Fibroblast of skin of scalp (primary cell): ENCODE measurements at places on chromosomes 5 and 9.

DNA sequence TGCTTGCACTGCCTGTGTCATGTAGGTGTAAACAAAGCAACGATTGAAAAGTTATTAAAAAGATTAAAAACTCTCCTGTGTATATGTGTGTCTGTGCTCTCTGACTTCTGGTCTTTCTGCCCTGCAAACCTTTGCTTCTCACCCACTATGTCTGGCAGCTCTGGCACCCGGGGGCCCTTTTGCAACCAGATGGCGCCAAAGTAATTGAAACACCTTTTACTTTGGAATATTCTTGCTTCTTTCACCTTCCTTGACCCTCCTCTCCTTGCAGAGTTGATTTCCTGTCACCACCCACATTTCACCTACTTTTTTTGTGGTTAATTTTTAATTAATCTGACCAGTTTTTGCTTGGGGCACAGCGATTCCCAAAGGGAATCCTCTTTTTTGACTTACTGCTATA lies 275.5 kb downstream of the ARHGEF28 start:
- DNase-seq: no peak

DNA sequence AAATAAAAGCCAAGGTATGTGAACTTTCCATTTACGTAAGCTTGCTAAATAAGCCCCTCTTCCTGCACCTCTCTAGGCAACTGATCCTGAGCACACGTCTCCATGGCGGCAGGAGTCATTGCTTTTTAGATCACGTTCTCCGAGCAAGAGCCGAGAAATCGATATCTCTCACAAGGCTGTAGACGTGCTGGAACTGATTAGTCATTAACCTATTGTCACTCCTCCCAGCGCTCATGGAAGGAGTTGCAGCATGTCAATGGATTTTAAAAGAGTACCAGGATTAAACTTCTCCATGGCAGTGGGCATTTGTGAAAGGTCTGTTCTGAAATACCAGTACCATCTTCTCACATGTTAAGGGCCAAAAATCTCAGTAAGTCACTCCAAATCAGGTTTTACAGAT lies 4.7 kb upstream of the ADCY2 start:
- no peak for DNase-seq

DNA sequence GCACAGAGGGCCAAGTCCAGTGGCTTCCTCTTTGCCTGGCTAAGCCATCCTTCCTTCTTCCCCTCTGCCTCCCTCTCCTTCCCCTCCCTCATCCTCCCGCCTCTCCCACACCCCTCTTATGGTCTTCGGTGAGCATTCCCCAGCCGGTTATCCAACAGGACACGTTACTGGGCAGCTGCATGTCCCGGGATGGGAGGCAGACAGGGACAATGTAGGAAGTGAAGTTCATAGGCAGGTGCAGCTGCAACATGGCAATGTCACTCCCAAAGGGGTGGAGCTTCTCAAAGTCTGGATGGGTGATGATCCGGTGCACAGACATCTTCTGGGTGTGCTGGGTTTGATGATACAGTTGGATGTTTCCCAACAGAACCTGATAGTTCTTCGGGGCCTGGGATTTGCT lies 71.4 kb upstream of the SPTLC1 start:
- DNase-seq: no peak

- no peak for DNase-seq
Observed at GRCh38 chr5:38527475-38527874, 29.0 kb downstream of the LIFR start.

DNA sequence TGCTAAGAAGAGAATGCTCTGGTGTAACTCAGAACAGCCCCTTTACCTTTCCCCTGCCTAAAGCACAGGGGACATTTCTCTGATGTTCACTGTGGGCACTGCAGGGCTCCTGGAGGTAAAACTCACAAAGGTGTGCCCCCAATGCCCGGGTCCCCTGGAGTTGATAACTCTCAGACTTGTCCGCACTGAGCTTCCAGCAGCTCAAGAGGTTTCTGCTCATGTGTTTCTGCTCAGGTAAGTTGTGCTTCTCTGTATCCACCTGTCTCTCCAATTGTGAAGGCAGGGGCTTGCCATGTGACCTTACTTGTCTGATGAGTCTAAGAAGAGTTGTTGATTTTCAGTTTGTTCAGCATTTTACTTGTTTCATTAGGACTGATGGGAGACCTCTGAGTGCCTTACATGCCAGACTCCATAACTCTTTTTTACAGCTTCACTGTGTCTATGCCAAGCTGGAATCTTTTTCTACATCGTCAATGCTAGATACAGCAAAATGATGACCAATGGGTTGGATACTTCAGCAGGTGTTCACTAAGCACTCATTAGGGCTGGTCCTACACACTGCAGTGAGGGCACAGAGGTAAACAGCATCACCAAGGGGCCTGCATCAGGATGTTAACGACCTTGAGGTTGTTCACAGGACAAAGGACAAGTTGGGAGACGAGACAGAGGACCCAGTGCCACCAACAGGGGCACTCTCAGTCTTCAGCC lies 56.4 kb downstream of the MRPL36 start:
- DNase-seq: no peak

DNA sequence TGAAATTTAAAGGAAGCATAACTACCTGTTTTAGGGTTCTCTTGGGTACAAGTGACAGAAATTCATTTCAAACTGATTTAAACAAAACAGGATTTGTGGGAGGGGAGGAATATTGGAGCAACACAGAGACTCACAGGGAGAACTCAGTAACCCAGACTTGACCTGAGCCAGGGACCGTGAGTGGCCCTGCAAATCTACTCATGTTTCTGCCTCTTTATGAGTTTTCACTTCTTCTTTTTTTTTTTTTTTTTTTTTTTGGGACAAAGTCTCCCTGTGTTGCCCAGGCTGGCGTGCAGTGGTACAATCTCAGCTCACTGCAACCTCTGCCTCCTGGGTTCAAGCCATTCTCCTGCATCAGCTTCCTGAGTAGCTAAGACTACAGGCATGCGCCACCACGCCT lies 405.6 kb upstream of the ZNF608 start:
- no peak for DNase-seq

GRCh38 chr5:10577371-10578292 lies 13.8 kb downstream of the ANKRD33B start:
- peak; percentile 27 for DNase-seq
